ENCODE measurements at places on chromosomes 12 and 14.
A peak's percentile ranks its signal among the peaks of the same experiment; 100 is the strongest.

DNA sequence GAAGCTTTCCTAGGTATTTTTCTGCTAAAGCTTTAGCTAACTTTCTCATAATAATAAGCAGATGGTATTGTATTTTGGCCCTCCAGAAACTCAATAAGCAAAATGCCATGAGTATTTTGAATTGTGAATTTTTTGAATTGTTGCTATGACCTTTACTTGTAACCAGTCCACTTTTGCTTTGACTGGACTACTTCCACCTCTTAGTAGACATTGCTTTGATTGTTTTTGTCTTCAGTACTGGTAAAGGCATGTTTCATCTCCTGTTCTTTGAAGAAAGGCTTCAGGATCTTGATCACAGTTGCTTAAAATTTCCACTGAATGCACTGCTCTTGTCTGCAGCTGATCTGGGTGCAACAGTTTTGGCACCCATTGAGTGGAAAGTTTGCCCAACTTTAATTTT, 102.3 kb downstream of the TRMT5 start:
- no peak for DNase-seq

- no peak for DNase-seq
Observed at GRCh38 chr12:57169969-57170368, 22.6 kb upstream of the LRP1-AS start.

- DNase-seq = no peak
Observed at GRCh38 chr12:101650346-101651117, 46.9 kb upstream of the CHPT1 start.

- no peak for DNase-seq
Observed at GRCh38 chr14:56400109-56400825, 179.3 kb upstream of the TMEM260 start.

DNA sequence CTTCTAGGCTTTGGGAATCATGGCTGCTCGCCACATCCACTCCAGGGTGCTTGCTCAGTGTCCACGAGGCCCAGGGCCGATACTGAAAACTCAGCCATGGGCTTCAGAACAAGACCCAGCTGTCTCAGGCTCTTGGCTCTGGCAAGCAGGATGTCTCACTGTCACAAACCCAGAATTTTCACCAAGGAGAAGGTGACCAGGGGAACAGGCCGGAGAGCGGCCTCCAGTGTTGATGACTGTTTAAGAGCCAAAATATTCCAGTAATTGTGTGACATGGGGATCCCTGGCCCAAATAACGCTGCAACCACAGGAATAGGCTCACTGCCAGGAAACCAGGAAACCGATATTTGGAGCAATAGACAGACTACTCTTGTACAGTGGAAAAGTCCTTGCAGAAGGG, 9.8 kb upstream of the SERPINA5 start:
- DNase-seq = no peak

DNA sequence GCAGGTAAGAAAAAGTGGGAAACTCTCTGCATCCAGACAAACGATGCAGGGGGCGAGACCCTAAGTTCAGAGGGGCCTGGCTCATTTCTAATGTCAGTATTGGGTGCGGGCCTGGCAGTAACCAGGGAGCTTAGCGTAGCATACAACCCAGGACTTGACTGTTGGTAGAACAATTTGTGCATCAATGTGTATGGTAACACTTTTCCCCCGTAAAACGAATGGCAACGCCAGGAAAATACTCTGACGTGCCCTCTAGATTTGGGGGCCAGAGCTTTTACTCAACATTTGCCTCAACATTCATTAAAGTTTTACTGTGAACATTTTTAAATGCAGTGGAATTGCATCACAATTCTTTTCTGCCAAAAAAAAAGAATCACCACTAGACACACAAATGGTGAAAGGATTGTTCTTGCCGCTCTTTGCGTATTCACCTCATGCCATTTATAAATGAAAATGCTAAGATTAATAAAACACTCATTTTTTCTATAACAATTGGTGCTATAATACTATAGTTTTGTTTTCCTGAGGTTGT, 867 bp downstream of the RHOJ start:
- DNase-seq = no peak

DNA sequence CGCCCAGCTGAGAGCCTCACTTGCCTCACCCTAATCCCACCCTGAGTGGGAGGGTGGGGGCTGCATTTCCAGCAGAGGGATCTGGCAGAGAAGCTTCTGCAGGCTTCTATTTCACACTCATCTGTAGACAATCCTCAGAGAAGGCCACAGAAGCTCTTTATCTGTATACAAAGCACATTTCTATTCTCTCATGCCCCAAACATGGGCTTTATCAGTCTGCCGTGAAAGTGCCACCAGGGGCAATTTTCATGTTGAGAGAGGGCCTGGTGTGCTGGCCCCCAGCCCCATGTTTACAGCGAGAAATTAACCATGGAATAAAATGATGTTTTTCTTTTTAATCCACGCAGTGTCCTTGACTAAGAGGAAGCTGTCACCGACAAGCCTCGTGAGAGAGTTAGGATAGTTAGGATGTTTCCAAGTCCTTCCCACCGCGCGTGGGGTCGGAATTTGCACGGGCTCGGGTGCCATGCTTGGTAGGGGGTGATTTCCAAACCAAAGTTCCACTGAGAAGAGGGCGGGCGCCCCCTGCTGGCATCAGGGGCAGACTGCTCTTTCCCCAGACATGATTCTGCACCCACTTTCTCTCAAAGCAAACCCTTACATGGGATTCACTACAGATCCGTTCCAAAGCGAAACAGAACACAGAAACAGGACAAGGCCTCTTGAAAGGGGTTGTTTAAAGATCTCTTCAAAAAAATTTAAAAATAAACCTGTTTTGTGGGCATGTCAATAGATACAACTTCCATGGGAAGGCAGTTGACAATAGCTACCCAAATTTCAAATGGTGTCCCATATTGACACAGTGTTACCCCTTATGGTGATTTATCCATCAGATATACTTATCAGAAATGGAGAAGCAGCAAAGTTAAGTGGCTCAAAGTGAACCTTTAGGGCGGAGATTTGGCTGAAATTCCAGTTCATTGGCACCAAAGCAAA, 19.4 kb downstream of the BDKRB1 start:
- peak; percentile 45 for DNase-seq

DNA sequence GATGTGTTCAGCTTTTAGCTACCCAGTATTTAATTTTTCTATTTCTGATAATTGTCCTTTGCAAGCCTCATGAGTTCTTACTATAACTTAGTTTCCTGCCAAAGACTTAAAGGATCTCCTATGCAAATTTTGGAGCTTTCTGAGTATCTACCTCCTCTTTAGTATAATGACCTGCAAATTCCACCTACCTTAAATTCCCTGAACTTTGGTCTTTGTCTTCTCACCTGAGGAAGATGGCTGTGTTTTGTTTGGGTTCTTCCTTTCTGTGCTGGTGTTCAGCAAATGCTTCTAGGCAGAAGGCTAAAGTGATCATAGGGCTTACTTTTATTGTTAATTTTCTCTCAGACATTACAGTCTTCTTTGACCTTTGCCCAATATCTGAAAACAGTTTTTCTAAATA, 142.8 kb downstream of the FUT8 start:
- no peak for DNase-seq

DNA sequence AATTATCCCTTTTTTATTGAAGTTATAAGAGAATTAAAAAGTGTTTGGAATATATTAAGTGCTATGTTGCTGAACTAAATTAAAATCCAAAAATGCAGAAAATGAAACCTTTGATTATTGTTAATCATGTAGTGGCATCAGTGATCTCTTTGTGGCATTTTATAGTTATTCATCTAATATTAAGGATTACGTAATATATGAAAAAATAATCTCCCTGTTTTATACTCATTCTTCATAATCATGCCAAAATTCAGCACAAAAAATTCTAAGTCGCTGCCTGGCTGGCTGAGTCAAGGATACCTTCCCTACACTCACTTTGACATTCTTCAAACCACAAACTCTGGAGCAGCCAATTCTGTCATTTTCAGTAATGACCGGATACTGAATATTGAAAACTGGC, 63.7 kb downstream of the ARL1 start:
- no peak for DNase-seq

- DNase-seq = no peak
Observed at GRCh38 chr14:75342762-75343599, 64.4 kb downstream of the FOS start.
